ENCODE measurements at places on chromosomes 4 and X.

- DNase-seq: peak; percentile 53
These were observed 21.9 kb downstream of the ATP2B3 start for GRCh38 chrX:153539171-153539978.

DNA sequence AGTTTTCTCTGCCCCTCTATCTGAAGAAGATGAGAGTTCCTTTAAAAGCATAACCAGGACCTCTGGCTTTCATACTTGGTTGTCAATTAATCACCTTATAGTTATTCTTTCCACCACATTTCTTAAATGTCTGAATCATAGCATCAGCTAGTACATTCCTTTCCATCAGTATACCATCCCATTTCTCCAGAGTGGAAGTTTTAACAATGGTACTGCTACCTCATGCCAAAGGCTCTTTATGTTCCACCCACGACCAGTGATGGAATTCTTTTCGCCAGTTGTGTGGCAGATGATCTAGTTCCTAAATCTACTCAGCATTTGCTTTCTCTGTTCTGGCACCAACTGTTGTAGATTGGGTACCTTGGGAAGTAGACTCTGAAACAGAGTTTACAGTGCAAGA, 379.8 kb downstream of the ZNF674 start:
- DNase-seq: peak; percentile 80

GRCh38 chrX:154436983-154437752, at the start of gene GDI1:
Gene GDI1 (plus strand): TSS chrX:154437154. CDS start chrX:154437255, 101 bp downstream.
- peak; percentile 23 for DNase-seq

GRCh38 chr4:173262375-173262774, 71.8 kb downstream of the HMGB2 start:
- no peak for DNase-seq

DNA sequence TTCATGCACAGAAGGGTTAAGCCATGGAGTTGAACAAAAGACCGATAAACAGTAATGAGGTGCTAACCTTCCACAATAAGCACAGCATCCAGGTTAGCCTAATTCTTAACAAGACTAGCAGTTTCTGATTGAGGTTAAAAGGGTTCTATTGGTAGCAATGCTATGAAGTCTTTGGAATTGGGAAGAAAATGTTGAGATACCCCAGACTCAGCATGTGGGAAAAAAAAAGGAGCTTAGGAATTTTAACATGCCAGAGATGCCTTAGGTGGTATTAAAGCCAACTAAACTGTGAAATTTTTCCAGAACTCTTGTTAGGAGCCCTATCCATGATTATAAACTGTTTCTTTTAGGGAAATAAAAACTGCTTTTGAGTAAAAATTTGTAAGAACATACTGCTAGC, 391.7 kb downstream of the GABRG1 start:
- no peak for DNase-seq

DNA sequence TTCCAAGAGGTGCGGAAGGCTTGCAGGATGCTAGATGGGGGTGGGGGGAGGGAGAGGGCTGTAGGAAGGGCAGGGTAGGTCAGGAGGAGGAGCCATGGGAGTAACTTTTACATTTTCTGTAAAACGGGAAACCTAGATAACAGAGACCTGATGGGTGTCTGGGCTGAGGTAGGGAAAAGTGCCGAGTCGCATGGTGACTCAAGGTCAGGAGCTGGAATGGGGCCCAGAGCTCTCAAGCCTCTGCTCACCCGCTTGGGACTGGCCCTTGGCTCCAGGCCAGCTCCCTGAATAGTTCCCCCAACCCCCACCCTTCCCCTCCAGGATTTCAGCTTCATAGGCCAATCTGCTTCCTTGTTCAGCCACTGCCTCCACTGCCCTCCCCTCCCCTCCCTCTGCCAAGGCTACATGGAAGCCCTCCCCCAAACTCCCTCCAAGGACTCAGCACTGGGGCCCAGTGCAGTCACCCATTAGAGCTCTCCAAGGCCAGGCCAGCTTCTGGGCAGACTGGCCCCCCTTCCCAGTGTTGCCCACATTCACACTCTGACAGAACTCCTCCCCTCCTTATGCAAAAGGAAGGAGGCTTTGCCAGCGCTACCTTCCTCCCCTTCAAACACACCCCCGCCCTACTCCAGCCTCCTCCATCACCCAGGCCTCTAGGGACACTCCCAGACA, 43.6 kb downstream of the TSC22D3 start:
- peak; percentile 90 for DNase-seq

GRCh38 chr4:13840502-13841190, 213.1 kb upstream of the BOD1L1 start:
- no peak for DNase-seq

- peak; percentile 30 for DNase-seq
These were observed 17.5 kb upstream of the FAM241A start for GRCh38 chr4:112127803-112128202.

DNA sequence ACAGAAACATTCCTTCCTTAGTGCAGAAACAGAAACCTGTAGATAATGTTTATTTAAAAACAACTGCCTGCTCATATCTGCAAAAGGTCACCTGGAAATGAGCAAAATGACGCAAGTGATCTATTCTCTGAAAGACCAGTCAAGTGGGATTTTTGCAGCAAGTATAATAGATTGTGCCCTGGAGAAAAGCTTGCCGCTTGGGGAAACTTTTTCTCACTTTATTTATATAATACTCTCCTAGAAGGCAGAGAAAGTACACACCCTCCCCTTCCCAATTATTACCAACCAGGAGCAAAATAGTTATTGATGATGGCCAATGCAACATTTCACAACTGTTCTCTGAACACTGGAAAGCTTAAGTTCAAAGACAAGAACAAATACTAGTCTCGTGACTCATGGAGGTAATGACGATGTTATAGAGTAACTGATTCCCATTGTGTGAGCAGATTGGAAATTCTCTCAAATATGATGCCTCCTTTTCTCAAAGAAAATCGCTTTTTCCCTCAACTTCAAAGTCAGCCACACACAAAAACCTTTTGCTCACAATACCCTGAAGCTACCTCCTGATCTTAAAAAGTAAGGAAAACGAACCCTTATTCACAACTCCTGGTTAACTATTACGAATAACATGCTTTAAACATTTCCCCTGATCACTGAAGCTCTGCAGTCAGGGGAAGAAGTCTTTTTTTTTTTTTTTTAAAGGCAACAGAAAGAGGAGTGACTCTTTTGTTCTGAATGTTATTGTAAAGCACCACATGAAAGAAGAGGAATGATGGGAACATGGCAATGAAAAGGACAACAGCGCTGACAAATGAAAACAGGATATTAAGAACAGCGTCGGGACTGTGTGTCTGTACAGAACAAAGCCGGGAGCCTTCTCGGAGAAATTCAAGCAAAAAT, 41.0 kb downstream of the MID1 start:
- peak; percentile 80 for DNase-seq

DNA sequence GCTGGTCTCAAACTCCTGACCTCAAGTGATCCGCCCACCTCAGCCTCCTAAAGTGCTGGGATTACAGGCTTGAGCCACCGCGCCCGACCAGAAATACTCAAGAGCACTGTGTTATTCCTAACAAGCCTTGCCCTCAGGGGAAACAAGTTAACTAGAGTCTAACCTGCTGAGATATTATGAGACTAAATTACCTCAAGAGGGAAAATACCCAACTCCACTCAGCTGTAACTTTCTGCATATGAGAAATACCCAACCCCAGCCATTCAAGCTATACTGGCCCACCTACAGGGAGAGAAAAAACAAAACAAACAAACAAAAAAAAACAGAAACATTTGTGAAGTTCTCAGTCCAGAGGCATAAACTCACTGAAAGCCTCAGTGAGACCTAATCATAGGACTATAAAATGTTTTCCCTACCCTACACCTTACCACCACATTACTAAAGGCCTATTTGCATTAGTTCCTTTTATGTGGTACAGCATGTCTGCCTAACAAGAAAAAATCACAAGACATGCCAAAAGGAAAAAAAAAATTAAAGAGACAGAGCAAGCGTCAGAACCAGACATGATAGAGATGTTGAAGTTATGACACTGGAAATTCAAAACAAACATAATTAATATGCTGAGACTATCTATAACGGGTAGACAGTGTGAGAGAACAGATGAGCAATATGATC, 876.0 kb downstream of the FSTL5 start:
- no peak for DNase-seq

Measured in fibroblast of the aortic adventitia (primary cell).